ENCODE measurements at places on chromosomes 11 and 22. TPM values are rescaled to one million over a fixed set of nuclear protein-coding genes. Genes with fewer than 3 reads are reported as not detected.
A peak's percentile ranks its signal among the peaks of the same experiment; 100 is the strongest.

Gene TUBA8
- total RNA-seq, result 1.8 TPM

Gene CDKN1C
- total RNA-seq, result 19.2 TPM

Gene CRYAB
- total RNA-seq, result 35.5 TPM

Gene OR52B2
- total RNA-seq, result not detected

DNA sequence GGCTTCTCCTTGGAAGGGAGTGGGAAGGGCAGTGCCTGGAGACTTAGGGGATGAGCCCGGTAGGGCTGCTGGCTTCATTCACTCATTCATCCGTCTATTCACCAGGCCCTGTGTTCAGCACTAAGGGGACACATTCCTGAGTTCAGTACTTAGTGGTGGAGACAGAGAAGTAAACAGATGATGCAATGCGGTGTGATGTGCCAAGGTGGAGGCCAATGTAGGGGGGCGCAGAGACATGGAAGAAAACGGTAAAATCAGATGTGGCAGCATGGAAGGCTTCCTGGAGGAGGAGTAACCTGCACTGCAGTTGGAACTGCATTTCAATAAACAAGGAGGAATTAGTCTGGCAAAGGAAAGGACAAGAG is 21.3 kb downstream of the GRIK4 start:
- no peak for DNase-seq

DNA sequence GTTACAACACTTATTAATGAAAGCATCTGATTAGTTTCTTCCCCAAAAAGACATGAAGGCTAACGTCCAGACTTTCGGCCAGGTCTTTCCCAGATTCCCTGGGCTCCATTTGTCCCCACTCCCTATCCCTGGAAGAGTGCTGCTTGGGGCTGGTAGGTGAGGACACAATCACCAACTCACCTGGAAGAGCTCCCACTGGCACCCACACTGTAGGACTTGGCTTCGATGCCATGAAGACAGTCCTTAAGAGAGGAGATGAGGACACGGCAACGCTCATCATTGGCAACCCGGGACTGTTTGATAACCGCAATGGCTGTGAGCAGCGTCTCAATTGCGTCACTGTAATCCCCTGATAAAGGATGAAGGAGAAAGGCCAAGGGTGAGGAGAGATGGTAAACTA is 18.2 kb downstream of the CPSF7 start:
- DNase-seq, result no peak

- DNase-seq, result no peak
Observed at GRCh38 chr11:9462806-9463537, 2.2 kb downstream of the ZNF143 start.

DNA sequence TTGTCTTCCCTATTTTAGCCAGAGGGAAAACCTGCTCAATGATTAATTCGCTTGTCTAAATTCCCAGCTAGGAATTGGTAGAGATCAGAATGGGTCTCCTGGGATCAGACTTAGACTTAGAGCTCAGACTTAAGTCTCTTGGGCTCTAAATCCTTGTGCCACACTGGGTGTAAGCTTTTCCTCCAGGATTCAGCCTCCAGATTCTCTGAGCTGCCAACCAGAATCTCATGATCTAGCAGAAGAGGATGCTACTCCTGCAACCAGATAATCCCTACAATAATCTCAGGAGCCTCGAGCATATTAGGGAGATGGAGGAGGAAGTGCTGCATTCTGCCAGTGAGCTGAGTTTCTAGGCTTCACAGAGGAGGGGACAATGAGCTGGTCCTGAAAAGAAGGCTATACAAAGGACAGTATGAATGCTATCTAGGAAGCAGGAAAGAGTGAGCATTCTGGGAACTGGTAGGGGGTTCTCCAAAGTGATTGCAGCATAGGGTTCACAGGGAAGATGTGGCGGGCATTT is 211.6 kb upstream of the SESN3 start:
- DNase-seq, result no peak

GRCh38 chr11:112649856-112650255 is 311.4 kb upstream of the NCAM1 start:
- DNase-seq, result peak; percentile 62

GRCh38 chr11:128610721-128611617 is 23.6 kb upstream of the ETS1 start:
- DNase-seq, result no peak

DNA sequence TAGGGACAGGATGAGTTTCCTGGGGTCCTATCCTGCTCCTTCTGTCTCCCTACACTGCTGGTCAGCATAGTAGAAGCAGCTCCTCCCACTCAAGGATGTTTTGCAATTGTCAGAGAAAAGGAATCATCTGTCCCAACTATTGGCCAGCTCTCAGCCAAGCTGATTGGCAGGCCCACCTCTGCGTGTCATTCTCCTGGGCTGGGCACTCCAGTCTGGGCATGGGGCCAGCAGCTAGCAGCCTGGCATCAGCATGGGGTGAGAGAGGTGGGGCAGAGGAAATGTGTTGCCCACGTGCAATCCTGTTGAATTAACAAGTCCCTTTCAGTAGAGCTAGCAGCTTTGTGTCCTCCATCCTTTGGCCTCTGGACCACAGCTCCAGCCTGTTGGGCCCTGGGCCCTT is 14.1 kb downstream of the ANKK1 start:
- no peak for DNase-seq

Measured in osteocyte (in vitro differentiated cells).